CD4-positive, alpha-beta T cell (primary cell): ENCODE measurements at places on chromosomes 6 and 20. TPM values are rescaled to one million over a fixed set of nuclear protein-coding genes. Genes with fewer than 3 reads are reported as not detected.

The TP53TG5 gene
- total RNA-seq: 0.36 TPM

The ABHD12 gene
- total RNA-seq: 17.0 TPM

The SMPDL3A gene
- total RNA-seq: 0.22 TPM

The TGM3 gene
- not detected for total RNA-seq

The WFDC12 gene
- total RNA-seq: not detected

The TRIM10 gene
- not detected for total RNA-seq

The EFCAB8 gene
- total RNA-seq: 0.81 TPM

The TLDC2 gene
- not detected for total RNA-seq

The MOG gene
- not detected for total RNA-seq

The NFKBIE gene
- total RNA-seq: 43.1 TPM

The ZSCAN31 gene
- 1.1 TPM for total RNA-seq

The ATRN gene
- 8.8 TPM for total RNA-seq

The NXT1 gene
- total RNA-seq: 57.1 TPM

The BHLHE23 gene
- not detected for total RNA-seq

The F13A1 gene
- 0.38 TPM for total RNA-seq

The OXT gene
- total RNA-seq: 1.1 TPM

The HTR1B gene
- total RNA-seq: not detected

The SPTLC3 gene
- 0.38 TPM for total RNA-seq

The PAK1IP1 gene
- total RNA-seq: 5.8 TPM

The SLC17A3 gene
- 0.30 TPM for total RNA-seq

The PRSS35 gene
- total RNA-seq: not detected

The THBD gene
- total RNA-seq: 2.4 TPM

The OPRL1 gene
- total RNA-seq: 1.2 TPM

The MUCL3 gene
- total RNA-seq: not detected

The BPI gene
- total RNA-seq: 0.14 TPM

The PHACTR3 gene
- not detected for total RNA-seq
